MV-4-11 (cell line): ENCODE measurements at places on chromosomes 12 and 14.

- DNase-seq = peak; percentile 82
Measured at GRCh38 chr12:95942524-95943329, at the start of gene CCDC38. Gene CCDC38, minus strand, starts transcription at chr12:95942614. Its CDS starts 6,105 bp downstream, at chr12:95936509.

DNA sequence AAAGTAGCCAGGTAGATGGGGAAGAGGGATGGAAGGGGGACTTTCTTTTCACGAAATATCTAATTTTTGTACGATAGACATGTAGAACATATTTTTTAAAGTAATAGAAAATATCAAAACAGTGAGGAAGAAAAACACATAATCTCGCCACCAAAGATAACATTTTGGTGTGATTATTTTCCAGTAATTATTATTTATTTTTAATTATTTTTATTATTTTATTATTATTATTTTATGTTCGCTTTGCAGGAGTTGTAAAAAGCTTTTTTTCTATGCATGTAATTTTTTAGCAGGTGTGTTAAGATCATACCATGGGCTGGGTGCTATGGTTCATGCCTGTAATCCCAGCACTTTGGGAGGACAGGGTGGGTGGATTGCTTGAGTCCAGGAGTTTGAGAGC, 85.6 kb upstream of the CCND2 start:
- DNase-seq = no peak

DNA sequence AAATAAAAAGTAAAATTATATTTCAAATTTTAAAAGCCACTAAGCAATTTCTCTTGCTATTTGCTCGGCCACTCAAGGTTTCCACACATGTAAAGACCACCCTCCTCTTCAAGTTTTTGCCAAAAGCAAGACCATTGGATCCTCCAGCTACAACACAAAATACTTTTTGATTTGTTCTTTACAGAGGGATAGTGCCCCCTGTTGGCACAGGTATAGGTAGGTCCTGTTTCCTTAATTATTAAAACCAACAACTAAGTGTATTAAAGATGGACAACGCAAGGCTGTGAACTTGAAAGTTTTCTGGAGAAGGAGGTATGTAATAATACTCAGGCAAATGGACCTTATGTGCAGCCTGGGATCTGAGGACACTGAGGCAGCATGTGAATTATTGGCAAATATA, 23.8 kb downstream of the ATP6V1D start:
- no peak for DNase-seq

DNA sequence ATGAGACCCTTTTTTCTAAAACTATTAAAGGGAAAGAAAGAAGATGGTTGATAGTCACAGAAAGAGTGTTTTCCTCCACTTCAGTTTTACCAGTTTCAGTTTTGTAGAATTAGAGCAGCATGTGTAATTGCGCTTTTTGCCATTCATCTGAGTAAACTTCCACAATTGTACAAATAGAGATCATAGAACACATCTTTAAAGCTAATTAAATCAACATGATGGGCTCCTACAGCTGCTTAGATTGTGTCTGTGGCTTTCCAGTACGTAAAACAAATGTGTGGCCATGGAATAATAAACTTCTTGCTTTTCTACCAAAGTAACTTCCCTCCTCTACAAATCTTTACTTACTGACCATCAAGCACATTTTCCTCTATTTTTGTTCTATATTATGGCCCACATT, 84.2 kb upstream of the LRIG3 start:
- no peak for DNase-seq

DNA sequence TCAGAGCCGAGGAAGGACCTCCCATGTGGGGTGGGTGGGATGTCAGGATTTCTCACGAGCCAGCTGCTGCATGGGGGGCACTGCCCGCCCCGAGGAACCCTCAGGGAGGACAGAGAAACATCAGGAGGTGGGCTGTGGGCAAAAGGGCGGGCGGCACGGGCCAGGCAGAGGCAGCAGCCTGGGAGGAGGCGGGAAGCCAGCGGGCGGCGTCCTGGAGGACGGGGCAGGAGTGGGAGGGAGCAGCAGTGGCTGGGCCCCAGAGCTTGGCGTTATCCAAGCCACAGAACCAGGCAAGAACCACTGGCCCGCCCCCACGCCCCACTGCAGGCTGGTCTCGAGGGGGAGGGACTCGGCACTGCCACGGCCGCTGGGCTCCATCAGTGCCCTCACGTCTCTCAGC, 2.4 kb downstream of the C14orf180 start:
- no peak for DNase-seq

DNA sequence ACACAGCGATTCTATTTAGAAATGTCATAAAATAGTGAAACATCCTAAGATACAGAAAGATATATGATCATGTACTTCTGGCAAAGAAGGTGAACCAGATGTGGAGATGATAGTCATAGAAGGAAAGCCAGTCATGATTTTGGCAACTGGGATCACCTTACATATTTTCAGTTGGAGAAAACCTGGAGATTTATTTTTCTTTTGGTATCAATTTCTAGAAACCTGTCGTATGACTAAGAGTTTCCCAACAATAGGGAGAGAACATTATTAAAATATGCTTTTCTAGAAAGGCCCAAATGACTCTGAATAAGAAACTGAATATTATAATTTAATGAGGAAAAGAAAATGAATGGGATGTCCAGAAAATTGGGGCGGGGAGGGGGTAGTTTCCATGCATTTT, 396.4 kb downstream of the ZFP36L1 start:
- no peak for DNase-seq
